ENCODE measurements at places on chromosomes 16 and 17.

- DNase-seq = no peak
Observed at GRCh38 chr16:81739503-81739902, 39.6 kb upstream of the PLCG2 start.

DNA sequence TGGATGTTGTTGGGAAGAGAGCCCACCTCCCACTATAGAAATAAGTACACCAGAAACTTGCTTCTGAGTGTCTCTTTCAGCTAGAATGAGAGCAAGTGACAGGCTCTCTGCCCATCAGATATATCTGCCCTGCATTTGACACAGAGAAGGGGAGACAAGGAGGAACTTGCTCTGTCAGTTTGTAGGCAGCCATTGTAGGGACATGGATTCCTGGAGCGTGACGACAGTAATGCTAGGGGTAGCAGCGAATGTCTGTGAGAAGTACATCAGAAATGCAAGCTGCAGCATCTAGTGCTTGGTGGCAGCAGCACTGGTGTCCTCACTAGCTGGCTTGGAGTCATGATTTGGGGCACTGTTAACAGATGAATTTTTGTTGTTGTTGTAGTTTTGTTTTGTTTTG lies 23.0 kb downstream of the ZNF200 start:
- DNase-seq = no peak

- DNase-seq = no peak
Observed at GRCh38 chr16:86120201-86121192, 221.5 kb downstream of the IRF8 start.

GRCh38 chr17:49746791-49747490 lies 17.0 kb downstream of the FAM117A start:
- DNase-seq = no peak

DNA sequence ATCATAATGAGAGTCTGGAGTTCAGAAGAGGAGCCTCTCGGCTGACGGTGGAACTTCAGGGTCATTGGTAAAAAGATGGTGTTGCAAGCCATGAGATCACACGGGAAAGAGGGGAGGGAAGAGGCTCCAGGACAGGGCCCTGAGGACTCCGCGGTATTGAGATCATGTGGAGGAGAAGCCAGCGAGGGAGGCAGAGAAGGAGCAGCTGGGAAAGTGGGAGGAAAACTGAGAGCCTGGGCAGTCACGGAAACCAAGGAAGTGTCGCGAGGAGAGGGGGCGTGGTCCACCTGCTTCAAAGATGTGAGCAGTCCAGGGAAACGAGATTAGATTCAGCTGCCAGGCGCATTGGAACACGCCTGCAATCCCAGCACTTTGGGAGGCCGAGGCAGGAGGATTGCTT lies 27.7 kb upstream of the SBK1 start:
- DNase-seq = no peak

GRCh38 chr17:81335773-81336157 lies 40.7 kb upstream of the SLC38A10 start:
- no peak for DNase-seq

Measured in liver (tissue), 10 donors.